Right lung (tissue), 10 donors: ENCODE measurements at places on chromosomes 2 and 18.

- no peak for DNase-seq
Measured at GRCh38 chr2:16088035-16088801, 147.9 kb downstream of the MYCN start.

DNA sequence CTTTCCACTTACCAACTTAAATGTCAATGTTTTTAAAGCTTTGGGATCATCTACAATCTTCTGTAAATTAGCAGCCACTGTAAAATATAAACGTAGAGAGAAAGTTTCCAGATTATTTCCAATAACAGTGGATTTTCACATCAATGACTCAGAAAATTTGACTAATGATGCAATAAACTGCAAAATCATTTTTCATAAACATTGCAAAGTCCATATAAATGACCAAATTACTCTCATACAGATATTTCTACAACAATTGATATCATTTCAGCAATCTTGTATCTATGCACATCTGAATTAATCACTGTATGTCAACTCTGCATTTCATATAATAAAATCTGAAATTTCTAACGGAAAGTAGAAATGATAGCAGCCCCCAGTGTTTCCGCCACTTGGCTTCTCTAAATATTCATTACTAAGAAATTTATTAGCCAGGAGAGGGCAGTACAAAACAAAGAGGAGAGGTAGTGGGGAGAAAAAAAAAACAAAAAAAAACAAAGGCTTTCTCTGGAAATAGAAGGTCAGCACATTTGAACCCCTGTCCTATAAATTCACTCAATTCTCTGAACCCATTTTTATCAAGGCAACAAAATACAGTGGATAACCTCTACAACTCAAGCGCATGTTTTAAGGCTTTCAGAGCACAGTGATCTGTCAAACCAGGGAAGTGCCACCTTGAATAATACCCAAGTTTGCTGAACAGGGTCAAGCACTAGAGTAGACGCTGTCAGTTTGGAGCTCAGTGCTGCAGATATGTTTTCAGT is 282.6 kb downstream of the STK39 start:
- DNase-seq, result no peak

GRCh38 chr2:50948681-50949080 is 83.3 kb downstream of the NRXN1 start:
- no peak for DNase-seq

GRCh38 chr18:50632895-50633515 is 73.1 kb downstream of the MAPK4 start:
- DNase-seq, result no peak

DNA sequence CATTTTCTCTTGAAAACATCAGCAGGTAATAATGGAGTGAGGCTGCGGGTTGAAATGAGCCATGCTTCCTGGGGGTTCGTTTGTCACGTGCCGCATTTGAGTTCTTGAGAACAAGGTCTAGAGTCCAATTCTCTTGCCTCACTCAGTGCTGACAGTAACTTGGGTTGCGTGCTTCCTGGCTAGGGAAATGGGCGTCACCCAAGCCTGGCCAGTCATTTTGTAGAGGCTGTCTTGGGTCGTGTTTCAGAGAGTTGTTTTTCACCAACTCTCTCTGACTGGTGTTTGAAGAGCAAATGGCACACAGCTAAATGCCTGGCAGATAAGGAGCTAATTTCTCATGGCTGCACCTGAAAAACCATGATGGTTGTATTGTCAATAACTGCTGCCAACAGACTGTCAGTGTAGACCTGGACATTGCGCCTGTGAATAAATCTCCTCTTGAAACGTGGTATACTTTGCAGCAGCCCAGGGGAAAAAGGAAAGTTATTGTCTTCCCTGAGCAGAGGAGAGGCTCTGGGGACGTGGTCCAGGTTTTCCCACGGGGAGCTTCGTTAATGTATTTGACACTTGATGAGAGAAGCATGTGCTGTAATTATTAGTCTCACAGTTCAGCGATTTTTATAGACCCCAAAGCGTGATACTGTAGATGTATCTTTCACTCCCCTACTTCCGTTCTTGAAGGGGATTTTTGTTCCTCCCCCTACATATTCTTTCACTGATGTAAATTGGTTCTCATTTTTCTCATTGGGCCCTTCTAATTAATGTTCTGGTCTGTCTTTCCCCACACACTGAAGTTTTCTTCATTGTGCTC is 196.0 kb downstream of the FHOD3 start:
- DNase-seq, result no peak

DNA sequence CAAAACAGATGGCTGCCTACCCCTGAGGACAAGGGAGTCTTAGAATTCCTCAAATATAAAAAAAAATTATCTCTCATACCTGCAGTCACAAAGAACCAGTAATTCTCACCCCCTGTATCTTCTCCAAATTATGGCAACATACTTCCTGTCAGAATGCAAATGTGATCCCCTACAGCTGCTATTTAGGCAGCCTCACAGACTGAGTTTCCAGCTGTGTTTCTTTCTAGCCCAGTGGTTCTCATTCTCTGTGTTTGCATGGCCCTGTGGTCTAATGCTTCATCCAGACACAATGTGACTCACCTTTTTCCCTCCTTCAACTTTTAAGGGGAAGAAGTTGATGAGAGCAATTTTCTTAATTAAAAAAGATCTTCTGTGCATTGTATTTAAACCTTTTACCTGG is 726.3 kb downstream of the TSN start:
- DNase-seq, result no peak
